NCI-H2029 treated with DMSO at 0.1 percent for 48 hours (cell line): ENCODE measurements at places on chromosomes 6 and 20.

GRCh38 chr6:10449751-10450150 lies 34.9 kb upstream of the TFAP2A start:
- no peak for DNase-seq

GRCh38 chr20:24702501-24703283 lies 233.3 kb downstream of the SYNDIG1 start:
- no peak for DNase-seq

DNA sequence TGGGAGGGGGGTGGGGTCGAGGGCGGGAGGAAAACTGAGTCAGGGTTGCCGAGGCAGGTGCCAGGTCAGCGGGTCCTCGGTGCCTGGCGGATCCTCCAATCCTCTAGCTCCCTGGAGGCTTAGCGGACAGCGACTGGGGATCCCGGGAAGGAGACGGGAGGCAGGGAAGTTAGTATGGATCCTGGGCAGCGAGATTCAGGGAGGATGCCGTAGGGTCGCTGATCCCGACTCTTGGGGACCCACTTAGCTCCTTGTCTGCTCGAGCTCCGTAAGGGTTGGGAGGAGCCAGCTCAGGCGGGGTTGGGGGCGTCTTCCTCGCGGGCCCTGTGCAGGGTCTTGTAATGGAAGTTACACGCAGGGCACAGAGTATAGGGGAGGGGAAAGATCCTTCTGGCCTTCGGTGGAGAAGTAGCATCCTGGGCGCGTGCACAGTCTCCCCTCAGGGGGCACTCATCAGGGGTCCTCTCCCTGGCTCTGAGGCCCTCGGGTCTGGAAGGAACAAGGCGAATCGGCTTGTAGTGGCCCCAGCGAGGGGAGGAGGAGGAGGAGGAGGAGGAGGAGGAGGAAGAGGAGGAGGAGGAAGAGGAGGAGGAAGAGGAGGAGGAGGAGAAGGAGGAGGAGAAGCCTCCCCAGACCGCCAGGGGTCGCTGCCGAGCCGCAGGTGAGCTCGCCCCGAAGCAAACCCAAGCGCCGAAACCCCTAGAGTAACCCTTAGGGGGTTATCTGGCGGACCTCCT lies 6.4 kb upstream of the SLC12A5 start:
- peak; percentile 39 for DNase-seq

- no peak for DNase-seq
Observed at GRCh38 chr6:165805067-165805555, 142.1 kb upstream of the PDE10A start.

DNA sequence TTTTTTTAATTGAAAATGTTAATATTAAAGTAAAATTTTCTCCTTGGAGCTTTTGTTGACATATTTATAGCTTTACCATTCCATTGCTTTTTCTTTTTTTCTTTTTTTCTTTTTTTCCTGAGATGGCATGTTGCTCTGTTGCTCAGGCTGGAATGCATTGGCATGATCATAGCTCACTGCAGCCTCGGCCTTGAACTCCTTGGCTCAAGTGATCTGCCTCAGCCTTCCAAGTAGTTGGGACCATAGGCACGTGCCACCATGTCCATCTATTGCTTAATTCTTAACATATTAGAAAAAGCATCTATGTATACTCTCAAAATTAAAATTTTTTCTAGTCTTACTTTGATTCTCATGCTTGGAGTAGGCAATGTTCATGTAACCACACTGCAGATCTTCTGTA lies 43.0 kb downstream of the RALGAPB start:
- DNase-seq: no peak

DNA sequence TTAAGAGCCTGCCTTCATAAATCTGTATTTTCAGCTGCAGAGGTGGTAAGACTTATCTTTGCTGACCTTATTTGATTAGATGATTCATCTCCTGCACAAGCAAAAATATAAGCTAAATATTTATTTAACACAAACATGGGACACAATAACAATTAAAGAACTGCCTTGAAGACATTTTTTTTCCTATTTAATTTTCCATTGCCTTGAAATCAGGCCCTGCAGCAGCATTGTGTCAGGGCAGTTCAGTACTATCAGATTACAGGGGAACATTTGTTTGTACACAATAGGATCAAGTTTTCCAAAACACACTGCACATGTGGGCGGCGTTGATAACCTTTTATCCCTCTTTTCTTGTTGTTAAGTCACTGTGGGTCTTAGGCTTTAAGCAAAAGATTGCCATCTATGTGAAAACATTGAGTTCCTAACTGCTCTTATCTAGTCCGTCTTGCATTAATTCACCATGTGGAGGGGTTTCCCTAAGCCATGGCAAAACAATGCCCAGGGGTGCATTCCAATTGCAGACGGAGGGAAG lies 7.4 kb downstream of the ADGRF5 start:
- DNase-seq: peak; percentile 26

DNA sequence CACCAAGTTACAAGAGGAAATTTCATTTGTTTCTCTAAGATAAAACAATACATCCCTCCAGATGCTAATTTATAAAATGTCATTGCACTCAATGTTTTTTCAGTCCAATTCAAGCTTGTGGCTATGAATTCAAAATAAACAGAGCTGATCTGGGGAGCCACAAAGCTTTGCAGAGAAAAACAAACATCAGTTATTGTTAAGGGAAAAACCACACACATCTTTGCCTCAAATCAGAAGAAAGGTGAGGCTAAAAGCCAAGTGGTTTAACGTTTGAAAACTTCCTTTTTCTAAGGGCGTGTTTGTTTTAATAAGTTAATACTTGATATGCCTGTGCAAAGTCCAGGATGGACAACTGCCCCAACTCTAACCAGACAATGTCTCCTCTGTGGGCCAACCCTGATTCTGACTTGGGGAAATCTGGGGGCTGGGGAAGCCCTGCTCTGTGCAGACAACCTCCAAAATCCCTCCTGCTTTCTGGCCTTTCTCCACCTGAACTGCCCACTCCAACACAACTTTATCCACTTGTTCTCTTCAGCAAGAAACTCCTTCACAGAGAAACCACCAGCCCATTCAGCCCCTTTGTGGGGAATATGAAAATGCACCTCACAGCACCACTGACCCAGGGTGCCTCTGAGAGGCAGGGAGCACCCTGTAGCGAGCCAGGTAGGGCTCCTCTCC lies 44.6 kb upstream of the NT5E start:
- no peak for DNase-seq

- no peak for DNase-seq
Observed at GRCh38 chr20:51687108-51687507, 81.1 kb downstream of the ATP9A start.

DNA sequence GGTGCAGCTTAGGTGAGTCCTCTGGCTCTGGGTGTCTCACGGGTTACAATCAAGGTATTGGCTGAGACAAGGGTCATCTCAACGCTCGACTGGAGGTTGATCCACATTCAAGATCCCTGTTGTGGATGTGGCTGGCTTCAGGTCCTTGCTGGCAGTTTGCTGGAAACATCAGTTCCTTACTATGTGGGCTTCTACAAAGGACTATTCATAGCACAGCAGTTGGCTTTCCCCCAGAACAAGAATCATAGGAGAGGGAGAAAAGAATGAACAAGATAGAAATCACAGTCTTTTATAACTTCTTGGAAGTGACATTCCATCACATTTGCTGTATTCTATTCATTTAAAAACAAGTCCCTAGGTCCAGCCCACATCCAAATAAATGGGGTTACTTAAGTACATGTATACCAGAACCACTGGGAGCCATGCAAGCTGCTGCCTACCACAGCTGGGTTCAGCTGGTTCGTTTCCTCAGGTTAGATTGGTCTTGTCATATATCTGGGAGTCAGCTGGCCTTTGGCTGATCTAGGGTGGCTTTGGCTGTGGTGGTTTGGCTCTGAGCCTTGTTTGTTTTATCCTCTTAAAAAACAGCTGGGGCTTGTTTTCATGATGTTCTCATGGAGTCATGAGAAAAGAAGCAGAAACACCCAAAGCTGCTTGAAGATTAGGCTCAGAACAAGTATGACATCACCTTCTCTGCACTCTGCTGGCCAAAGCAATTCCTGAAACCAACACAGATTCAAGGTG lies 433.2 kb upstream of the SPTLC3 start:
- DNase-seq: peak; percentile 37

DNA sequence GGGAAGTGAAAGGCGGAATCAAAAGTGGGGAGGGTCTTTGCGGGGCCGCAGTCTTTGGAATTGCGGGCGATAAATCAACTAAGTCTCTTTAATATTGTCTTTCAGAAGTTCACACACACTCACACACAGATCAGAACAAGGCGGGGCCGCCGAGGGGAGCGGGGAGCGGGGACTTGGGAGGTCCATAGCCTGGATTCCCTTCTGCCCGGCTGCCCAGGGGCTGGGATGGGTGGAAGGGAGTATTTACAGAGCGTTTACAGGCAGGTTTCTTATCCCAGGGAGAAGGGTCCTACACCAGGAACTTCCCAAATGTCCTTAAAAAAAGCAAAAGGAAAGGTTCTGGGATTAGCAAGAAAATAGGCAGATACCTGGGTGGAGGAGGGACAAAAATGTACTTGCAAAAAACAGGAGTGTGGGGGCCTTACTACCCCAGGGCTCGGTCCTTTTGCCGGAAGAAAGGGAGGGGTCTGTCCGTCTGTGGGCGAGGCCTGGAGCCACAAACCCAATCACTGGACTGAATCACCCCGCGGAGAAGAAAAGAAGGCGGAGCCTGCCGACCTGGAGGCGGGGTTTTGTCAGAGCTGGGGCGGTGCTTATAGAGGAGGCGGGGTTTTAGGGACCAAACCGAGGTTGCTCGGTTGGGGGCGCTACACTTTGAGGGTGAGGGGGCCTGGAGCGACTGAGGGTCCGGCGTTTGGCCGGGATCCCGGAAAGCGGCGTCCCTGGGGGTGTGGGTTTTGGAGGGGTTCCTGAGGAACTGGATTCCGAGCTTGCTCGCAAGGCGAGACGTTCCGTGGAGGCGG lies 3.2 kb downstream of the PRRT1 start:
- DNase-seq: no peak

- DNase-seq: peak; percentile 0
Observed at GRCh38 chr20:38299963-38300362, 4.0 kb upstream of the BPI start.

DNA sequence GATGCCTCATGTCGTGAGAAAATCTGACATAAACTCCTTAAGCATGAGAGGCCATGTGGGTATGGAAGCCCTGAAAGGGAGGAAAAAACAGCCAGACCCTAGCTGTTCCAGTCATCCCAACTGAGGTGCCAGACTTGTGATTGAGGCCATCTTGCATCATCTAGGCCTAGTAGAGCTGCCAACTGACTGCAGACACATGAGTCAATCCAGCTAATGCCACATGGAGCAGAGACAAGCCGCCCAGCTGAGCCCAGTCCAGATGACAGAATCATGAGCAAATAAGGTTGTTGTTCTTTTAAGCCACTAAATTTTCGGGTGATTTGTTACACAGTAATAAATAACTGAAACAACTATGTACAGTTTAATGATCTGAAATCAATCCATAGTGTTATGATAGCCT lies 680.9 kb downstream of the MAFB start:
- DNase-seq: no peak

GRCh38 chr20:21808863-21809664 lies 103.6 kb downstream of the PAX1 start:
- no peak for DNase-seq

- DNase-seq: no peak
Observed at GRCh38 chr6:129575378-129576118, 134.4 kb downstream of the ARHGAP18 start.

DNA sequence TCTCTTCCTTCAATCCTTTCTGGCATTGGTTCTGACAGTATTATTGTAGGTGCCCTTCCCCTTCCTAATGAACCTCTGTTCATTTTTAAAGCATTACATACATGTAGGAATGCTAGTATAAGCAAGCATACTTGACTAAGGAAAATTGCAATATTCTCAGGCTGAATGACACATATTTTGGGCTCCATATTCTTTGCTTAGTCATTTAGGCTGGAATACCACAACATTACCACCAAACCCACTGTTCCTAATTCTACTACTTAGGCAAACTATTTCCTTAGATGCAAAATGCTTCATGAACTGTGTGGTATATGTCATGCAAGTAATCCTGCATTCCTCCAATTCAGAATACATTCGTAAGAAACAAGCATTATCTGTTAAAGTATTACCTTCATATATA lies 113.9 kb downstream of the PRDM1 start:
- DNase-seq: no peak

GRCh38 chr6:76681781-76682180 lies 609.3 kb upstream of the IMPG1 start:
- DNase-seq: no peak

GRCh38 chr6:47301441-47301840 lies 8.3 kb downstream of the TNFRSF21 start:
- DNase-seq: no peak

- no peak for DNase-seq
Observed at GRCh38 chr20:6519556-6519955, 247.9 kb upstream of the BMP2 start.
